ENCODE measurements at places on chromosomes 1 and 21.

DNA sequence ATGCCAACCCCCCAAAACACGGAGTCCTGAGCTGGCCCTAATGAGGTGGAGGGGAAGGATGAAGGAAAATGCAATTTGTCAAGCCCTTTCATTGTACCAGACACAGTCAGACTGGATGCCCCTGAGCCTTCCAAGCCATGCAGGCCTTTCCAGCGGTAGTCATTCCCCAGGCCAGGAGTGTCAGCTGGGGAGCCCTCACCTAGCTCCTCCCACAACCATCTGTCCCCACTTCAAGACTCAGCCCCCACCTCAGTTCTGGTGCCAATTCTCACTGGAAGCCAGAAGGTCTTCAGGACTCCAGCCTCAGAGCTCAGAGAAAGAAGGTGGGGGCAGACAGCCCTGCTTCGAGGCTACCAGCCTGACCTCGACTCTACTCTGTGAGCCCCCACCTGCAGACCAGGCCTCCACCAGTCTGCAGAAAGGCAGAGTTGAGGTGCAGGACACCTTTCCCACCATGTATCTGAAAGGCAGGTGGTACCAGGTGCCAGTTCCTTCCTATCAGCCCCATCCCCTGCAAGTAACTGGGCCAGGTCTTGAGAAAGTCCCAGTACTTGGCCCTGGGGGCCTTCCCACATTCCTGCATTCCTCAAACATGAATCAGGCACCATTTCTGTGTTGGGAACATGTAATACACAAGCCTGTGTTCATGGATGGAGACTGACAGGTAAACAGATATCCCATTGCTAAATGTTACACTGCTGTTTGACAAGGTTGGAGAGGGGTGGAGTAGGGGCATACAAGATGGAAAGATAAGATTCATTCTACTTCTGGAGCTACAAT lies 180.6 kb upstream of the EDN2 start:
- no peak for DNase-seq

- no peak for DNase-seq
Measured at GRCh38 chr1:227245613-227246320, 72.5 kb downstream of the CDC42BPA start.

- peak; percentile 49 for DNase-seq
Measured at GRCh38 chr1:27099135-27099586, 55.8 kb downstream of the SLC9A1 start.

- peak; percentile 1 for DNase-seq
Measured at GRCh38 chr21:41564871-41565274, 56.9 kb upstream of the TMPRSS2 start.

DNA sequence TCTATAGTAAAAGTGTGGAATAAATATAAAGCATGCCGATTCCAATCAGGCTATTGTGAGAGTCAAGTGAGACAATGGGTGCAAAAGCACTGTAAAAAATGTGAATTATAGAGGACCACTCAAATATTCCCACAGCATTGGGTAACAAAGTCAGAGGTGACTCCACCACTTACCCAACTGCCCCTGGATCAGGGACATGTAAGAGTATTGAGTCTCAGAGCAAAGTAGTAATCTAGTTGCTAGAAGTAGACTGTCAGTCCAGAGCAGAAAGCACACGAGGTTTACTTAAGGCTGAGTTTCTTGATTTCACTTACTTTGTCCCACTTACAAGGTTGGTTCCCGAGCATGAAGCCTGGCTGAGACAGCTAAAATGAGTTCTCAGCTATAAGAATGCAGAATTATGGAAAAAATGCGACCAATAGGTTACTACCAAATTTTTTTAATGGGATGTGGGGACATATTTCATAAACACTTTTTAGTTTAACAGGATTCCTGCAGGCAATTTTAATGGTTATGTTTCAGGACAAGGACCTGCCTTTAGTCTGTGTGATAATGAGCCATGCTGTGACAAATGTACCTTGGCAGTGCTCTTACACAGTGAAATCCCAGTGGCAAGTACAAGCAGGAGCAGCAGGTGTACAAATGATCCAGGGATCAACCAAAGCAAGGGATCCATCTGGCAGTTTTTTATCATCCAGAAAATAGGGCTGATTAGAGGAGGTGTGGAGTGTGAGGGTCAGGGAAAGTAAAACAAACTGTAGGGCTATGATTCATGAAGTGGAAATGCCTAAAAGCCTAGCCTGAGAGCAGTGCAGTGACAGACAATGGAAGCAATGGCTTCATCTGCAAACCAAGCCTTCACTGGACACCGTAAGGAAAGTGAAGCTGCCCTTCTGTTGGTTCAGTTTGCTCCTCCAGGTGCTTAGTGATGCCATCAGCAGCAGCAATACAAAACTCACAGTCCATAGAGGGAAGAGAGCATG lies 156.2 kb upstream of the SPAG17 start:
- DNase-seq: no peak

DNA sequence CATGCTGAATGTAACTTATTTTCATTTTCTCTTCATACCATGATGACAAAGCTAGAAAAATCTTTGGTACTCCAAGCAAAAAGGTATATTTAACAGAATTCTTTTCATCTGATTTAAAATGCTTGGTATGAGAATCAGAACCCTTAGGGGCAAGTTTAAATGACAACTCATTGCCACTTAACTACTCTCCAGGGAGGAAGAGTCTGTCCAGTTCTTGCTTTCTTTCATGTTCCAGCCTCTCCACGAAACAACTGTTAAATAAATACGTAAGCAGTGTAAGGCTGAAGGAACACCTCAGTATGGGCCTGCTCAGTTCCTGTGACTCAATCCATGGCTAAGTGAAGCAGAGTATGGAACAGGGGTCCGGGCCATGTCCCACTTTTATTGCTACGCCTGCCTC lies 1.6 kb downstream of the LCE2A start:
- no peak for DNase-seq

DNA sequence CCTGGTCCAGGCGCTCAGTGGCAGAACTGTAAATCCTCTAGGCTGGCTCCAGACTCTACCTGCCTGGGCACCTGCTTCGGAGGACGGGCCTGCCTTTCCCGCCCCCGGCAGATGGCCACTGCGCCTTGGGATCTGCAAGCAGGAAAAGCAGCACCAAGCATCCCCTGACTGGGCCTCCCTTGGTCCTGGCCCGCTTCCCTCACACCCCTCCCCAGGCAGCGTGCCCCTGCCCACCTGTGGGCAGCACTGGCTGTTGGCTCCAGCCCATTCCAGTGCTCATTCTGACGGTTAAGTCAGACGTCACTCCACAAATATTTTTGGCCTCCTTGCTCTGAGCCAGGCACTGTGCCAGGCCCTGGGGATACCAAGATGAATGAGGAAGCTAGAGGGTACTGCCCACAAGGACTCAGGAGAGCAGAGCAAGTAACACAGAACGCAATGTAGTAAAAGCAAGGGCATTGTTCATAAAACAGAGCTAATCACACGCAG lies 22.0 kb upstream of the BLACAT1 start:
- no peak for DNase-seq

Measured in forelimb muscle (tissue), 1 donor.